ENCODE measurements at places on chromosomes 5 and 9.

- DNase-seq = no peak
Observed at GRCh38 chr5:111028865-111029264, 42.6 kb upstream of the TSLP start.

- DNase-seq = no peak
Observed at GRCh38 chr5:88656221-88656950, 226.6 kb downstream of the MEF2C start.

DNA sequence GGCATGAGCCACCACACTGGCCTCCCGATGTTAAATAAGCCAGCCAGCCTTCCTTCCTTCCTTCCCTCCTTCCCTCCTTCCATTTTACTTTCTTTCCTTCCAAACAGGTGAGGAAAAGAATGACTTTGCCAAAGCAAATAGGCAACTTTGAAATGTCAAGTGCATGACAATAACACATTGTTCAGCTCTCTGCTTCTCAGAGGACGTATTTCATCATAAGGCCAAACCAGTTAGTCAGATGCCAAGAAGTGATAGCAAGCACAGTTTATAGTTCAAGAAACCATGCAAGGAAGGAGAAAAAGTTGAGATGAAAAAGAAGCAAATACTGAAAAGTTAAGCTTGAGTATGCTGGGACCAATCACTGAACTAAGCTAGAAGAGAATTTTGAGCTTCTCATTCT, 29.5 kb downstream of the POU4F3 start:
- no peak for DNase-seq

DNA sequence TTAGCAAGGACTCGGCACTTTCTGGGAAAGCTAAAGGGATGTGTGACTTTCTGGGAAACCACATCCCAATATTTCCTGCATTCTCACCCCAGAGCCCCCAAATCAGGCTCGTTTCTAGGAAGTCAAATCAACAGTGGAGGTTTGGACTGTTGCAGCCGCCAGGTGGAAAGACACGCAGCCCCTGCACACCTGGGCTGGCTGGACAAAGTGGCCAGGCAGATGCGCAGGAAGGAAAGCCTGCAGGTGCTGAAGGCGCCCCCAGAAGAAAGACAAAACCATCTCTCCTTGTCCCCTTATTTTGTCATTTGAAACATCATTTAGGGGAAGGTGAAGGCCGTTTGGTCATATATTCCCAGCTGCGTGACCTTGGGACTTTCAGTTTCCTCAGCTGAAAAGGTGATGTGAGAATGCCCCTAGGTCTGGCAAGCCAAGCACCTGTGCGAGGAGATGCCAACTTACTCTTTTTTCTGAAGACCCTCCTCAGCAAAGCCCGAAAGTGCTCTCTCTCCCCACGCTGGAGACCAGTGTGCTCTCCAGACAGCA, 97.9 kb upstream of the CPEB4 start:
- DNase-seq = no peak

DNA sequence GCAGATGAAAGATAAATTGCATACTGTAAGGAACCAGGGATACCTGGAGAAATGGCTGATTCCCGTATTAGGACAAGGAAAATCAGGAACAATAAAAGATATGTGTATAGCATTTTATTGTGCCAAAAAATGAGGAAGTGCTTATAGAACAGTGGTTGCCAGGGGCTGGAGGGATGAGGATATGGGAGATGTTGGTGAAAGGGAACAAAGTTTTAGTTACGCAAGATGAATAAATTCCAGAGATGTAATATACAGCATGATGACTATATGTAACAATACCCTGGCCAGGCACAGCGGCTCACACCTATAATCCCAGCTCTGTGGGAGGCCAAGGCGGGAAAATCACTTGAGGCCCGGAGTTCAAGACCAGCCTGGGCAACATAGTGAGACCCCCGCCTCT, 101.8 kb downstream of the CDK5RAP2 start:
- DNase-seq = no peak

- no peak for DNase-seq
Observed at GRCh38 chr5:179128041-179128365, 67.8 kb downstream of the ZNF354C start.

DNA sequence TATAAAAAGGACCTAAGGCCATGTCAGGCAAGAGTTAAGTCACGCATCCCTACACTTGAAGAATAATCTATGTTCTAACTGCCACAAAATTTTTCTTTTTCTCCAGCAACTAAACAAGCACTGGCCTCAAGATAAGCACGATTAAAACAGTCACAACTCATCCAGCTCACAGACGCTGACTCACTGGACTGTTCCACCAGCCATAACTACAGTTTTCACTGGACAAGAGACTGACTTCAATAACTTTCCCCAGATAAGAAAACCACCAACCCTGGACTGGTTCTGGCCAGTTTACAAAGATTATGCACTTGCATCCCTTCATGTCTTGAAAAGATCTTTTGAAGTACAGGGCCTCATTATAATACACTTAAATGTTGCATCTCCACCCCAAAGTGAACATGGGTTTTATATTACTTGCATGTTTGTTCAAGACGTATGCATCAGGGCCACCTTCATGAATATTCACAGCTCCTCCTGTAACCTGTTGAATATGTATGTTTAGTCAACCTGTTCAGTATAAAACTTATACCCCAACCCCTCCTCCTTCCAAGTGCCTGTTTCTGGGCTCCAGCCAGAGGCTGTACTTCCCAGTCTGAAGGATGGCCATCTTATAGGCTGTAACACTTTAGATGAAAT, 129.3 kb upstream of the EPB41L4A start:
- no peak for DNase-seq

GRCh38 chr5:17448877-17449276, 49.2 kb upstream of the TAF11L2 start:
- DNase-seq = no peak

DNA sequence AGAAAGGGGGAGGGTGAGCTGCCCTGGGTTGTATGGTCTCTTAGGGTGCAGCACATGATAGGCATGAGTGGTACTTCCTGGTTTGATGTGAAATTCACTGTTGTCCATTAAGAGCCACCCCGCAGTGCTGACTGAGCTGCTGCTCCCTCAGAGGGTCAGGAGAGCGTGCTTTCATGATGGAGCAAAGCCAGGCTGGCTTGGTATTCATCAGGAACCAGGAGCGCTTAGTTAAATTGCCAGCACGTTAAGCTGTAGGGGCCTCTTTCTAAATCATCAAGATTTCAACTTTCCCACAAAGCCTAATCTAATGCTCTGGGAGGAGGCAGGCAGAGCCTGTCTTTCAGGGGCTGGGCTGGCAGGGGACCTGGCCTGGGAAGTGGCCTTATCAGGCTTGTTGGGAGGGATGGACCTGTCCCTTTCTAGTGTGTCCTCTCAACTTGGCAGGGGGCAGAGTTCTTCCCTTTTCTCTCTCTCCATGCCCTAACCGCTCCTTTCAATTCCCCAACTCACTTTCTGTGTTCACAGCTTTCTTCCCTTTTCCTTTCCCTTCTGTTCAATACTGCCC, 7.9 kb downstream of the CYSTM1 start:
- no peak for DNase-seq

DNA sequence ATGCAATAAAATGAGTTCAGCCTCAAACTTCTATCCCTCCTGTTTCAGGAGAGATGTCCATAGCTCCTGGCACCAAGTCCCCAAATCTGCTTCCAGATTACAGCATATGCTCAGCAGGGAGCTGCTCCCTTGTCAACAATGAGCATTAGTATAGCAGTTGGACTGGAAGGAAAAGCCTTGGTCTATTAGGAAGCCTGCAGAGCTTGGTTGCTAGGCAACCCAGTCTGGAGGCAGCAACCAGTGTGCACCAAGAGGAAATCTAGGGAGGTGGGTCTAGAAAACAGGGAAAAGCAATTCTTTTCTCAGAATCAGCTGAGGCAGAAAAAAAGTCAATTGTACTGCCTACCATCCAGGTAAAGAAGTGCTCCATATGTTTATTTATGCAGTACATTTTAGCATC, 229.5 kb upstream of the NMUR2 start:
- no peak for DNase-seq

DNA sequence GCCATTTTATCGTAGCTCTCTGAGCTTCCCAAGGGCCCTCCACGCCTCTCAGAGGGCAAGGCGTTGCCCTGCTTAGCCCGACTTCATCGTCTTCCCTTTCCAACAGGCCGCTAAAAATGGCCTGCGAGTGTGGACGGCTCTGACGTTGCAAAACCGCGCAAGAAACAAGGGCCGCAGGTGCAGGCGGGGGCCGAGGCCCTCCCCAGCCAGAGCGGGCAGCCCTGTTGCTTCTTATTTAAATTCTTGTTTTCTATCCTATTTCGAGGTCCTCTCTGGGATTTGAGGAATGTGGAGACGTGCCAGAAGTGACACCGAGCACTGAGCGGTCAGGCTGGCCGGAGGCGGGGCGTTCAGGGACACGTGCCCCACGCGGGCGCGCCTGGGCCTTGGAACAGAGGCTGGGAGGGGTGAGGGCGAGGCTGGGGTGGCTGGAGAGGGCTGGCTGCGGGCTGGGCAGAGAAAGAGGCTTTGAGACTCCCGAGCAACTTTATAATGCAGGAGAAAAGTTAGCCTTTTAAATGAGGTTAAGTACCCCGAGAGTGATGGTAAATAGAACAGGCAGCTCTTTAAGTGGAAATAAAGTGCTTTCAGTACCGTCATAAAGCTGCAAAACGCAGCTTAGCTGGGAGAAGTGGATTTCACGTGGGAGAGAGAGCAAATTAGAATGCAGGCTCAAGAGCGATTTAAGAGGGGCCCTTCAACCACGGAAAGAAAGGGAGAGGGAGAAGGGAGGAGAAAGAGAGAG, 243.6 kb downstream of the AUH start:
- DNase-seq = no peak

- DNase-seq = peak; percentile 35
Observed at GRCh38 chr9:121992571-121993212, 100.4 kb downstream of the TTLL11 start.

GRCh38 chr5:67746103-67746502, 469.5 kb upstream of the PIK3R1 start:
- DNase-seq = no peak

DNA sequence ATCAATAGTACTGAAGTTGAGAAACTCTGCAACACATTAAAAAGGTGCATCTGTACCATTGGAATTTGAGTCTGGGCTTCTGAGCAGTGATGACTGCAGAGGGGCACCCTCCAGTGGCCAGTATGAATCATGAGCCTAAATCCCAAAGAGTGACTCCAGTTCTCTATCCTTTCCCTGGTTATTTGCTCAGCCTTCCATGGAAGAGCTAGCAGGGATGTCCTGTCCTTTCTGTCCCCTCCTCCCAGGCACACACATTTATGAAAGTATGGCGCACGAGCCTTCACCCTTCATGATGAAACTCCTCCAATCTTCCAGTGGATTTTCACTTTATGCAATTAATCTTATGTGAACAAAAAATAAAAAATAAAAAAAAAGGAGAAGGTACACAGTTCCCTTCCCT, 81.0 kb downstream of the ESM1 start:
- no peak for DNase-seq

- no peak for DNase-seq
Observed at GRCh38 chr9:112041536-112042243, 133.4 kb downstream of the SUSD1 start.

- no peak for DNase-seq
Observed at GRCh38 chr5:154437281-154437965, 8.4 kb upstream of the SAP30L start.

- DNase-seq = no peak
Observed at GRCh38 chr9:95366731-95367325, 49.3 kb upstream of the FANCC start.

- no peak for DNase-seq
Observed at GRCh38 chr5:108669462-108669861, 78.2 kb upstream of the FER start.

GRCh38 chr5:1666221-1666620, 133.4 kb downstream of the MRPL36 start:
- no peak for DNase-seq

GRCh38 chr9:108185613-108186012, 670.2 kb downstream of the ACTL7B start:
- no peak for DNase-seq

DNA sequence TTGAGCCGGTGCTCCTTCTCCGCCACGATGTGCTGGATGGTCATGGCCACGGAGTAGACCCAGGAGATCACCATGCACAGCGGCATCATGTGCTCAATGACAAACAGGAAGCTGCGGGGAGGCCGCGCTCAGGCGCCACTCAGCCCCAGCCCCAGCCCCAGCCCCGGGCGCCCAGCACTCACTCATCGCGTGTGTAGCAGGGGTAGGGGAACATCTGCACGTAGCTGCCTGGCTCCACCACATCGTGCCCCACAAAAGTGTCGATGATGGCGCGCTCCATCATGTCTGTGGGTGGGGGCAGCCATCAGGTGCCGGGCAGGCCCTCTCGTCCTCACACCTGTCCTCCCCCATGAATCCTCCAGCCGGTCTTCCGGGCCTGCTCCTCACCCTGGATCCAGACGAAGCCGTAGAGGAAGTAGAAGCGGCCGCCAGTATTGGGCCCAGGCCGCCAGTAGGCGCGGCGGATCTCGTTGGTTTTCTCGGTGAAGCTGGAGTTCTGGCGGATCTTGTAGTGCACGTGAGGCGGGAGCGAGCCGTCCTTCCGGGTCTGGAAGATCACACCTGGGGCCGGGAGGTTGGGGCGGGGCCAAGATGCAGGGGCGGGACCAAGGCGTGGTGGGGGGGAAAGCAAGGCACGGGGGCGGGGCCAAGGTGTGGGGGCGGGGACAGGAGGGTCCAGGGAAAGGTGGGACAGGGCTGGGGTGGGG, 10.1 kb downstream of the ABCA2 start:
- DNase-seq = no peak

GRCh38 chr5:143842920-143843319, 31.0 kb downstream of the HMHB1 start:
- DNase-seq = no peak

GRCh38 chr5:153116916-153117315, 373.6 kb upstream of the GRIA1 start:
- DNase-seq = no peak

DNA sequence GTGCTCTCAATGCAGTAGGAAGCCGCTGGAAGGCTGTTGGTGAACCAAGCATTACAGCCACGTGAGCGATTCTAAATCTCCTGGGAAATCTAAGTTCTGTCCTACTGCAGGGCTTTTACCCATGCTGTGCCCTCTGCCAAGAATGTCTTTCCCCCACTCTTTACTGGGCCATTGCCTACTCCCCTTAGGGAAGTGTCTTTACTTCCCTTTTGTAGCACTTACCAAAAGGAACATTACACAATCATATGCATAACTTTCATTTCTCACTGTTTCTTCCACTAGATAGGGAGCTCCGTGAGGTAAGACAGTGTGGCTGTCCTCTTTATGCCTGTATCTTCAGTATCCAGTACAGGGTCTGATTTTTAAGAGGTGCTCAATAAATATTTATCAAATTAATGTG, 241.7 kb upstream of the NR4A3 start:
- no peak for DNase-seq

All from activated CD4-positive, alpha-beta T cell treated with anti-CD3 and anti-CD28 coated beads for 4 hours (primary cell).